ENCODE measurements at places on chromosomes 16 and 17.

GRCh38 chr16:15594711-15595320, 48.1 kb downstream of the MARF1 start:
- no peak for DNase-seq

DNA sequence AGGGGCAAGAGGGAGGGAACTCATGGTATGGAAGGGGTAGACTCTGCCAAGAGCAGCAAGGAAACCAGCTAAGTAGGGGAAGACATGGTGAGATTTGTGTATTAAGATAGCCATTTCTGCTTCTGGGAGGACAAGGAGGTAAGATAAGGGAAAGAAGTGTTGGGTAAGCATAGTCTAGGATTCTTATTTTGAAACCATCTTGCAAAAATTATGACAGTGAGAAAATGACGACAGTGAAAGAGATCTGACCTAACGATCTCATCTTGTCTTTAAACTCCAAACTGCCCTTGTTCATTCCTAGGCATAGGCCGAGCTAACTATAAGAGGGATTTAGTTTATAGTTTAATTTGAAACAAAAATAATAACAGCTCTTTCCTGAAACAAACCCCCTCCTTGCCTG, 5.6 kb upstream of the RBL2 start:
- no peak for DNase-seq

DNA sequence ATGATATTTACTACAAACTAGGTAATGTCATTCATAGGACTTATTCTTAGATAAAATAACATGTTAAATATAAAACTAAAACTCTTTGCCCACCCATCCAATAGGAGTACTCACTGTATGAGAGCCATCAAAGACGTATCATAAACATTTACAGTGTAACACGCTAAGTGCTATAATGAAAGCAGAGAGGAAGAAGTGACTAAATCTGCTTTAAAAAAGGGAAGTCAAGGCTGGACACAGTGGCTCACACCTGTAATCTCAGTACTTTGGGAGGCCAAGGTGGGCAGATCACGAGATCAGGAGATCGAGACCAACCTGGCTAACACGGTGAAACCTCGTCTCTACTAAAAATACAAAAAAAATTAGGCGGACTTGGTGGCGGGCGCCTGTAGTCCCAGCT, 32.4 kb downstream of the SPAG9 start:
- no peak for DNase-seq

- peak; percentile 33 for DNase-seq
These were observed 2.0 kb downstream of the RRAD start for GRCh38 chr16:66923247-66923731.

DNA sequence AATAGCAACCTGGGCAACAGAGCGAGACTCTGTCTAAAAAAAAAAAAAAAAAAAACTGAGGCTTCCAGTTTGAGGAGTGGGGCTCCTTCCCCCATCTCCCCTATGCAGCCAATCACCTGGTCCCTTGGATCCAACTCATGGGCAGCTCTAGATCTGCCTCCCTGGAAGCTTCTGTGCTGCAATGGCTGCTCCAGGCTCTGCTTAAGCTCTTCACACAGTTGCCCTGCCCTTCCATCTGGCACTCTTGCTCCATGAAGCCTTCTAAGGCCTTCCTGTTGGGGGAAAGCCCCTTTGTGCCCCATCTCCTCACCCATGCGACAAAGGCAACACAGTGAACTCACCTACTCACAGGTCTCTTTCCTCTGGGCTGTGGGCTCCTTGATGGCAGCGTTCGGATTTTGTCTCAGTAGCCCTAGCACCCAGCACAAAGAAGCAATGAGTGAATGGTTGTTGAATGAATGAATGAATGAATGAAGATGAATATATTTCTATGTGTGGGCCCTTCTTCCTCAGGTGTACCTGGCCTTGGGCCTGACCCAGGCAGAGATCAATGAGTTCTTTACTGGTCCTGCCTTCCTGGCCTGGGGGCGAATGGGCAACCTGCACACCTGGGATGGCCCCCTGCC, 1.9 kb downstream of the NAGLU start:
- DNase-seq: no peak

DNA sequence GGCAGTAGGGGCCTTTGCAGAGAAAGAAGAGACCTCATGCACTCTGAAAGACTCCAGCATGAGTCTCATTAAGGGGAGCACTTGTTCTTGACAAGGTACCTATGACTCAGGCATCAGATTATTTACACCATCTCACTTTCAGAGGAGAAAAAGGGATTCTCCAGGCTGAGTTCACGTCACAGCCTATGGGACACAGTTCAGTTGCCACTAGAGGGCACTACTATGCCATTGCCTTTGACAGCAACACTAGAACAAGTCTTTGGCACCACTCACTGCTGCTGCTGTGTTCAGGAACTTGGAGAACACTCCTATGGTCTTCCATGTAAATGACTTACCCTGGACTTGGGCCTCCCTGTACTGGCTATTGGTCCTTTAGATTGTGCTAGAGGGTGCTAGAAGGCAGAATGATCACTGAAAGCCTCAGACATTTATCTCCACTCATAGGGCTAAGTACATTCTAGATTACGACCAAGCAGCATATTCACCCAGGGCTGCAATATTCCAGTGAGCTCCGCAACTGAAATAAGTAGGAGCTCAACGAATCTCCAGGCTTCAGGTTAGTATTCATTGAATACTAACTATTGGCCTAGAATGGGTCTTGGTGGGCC, 225.1 kb upstream of the CA10 start:
- peak; percentile 12 for DNase-seq

DNA sequence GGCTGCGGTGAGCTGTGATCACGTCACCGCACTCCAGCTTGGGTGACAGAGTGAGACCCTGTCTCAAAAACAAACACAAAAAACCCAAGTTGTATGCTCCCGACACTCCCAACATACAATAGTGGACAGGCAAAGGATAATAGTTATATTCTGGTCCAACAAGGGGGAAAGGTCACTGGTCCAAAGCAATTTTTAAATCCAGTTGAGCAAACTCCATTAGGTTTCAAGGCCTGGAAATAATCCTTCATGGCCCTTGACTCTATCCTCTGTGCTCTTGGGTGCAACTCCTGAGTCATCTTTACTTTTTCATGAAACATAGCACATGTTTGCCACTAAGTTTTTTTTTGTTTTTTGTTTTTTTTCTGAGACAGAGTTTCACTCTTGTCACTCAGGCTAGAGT, 50.3 kb upstream of the PHOSPHO1 start:
- DNase-seq: no peak

Data from GM03348 (cell line).